CD4-positive, alpha-beta T cell (primary cell): ENCODE measurements at places on chromosomes 12 and 14. TPM values are rescaled to one million over a fixed set of nuclear protein-coding genes. Genes with fewer than 3 reads are reported as not detected.

The TMEM116 gene
- 12.7 TPM for total RNA-seq

- no peaks in the 10 kb centered on the region for H3K27me3 ChIP-seq
- peak overlapping the region; percentile 96 for H3K4me3 ChIP-seq
- DNase-seq = peak; percentile 41
- peaks cover 2% of the 10 kb centered on the region for H3K36me3 ChIP-seq
- peak overlapping the region; percentile 78 for H3K27ac ChIP-seq
- peaks cover 39% of the 10 kb centered on the region for H3K4me1 ChIP-seq
These were observed 1.8 kb downstream of the ELK3 start for GRCh38 chr12:96195845-96196451.

The EIF2S3B gene
- 1.2 TPM for total RNA-seq

DNA sequence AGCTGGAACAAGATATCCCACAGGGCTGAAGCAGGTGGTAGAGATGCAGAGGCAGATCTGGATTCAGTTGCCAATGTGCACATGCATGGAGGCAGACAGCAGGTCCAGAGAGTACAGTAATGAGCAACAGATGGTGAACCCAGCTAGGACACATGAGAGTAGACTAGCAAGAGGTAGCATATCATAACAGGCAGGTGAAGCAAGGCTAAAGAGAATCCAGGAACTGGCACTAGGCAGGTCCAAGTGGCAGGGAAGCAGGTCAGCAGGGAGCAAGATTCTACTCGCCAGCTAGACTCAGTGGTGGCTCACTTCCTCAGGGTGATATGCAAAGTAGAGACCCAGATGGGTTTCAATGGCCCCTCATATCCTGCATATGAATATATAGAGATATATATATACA is 15.3 kb upstream of the MYF6 start:
- no peak for DNase-seq
- no peak overlapping the region for H3K27ac ChIP-seq
- H3K36me3 ChIP-seq = no peaks in the 10 kb centered on the region
- H3K4me3 ChIP-seq = no peak overlapping the region

The GRIP1 gene
- 5.4 TPM for total RNA-seq

DNA sequence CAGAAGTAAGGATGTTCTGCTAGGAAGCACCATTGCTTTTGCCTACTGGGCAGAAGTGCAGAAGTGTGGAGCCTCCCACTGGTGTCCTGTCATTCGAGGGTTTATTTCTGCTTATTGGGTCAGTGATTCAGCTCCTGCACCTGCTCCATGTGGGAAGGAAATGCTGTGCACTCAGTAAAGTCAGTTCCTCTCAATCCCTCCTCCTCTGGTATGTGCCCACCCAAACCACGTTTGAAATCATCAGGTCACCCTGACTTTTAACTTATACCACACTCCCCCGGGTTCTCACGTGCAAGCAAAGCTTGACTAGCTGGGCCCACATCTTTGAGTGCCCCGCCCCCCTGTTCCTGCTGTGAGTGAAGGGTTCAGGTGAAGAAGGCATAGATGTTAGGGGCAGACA is 223.7 kb downstream of the CHST11 start:
- H3K36me3 ChIP-seq = no peaks in the 10 kb centered on the region
- H3K27me3 ChIP-seq = no peaks in the 10 kb centered on the region
- no peak overlapping the region for H3K4me3 ChIP-seq

DNA sequence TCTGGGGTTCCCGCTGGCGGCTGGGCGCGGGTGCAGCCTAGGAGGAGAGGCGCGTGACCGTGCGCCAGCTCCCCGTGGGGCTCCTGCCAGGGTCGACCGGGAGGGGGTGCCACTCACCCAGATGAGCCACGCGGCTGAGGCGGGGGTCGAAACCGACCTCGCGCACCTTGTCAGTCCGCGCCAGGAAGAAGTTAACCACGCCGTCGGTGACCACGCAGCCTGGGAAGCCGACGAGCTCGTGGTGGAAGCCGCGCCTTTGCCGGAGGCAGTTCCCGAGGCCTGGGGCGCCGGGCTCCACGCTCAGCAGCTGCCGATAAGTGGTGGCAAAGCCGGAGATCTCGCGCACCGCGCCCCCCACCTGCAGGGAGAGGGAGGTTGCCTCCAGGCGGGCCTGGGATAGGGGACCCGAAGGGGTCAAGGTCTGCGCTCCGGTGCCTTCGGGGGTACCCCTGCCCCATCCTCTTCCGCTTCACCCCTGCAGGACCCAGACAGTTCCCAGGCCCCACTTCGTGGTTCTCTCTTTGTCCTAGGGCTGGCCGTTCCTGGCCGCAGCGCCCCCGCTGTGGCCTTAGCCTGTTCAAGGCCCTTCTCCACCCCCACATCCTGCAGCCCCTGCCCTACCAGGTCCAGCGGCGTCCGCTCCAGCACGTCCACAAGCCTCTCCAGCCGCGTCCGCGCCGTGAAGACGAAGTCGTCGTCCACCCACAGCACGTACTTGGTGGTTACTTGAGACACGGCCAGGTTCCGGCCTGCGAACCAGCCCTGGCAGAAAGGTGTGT is 5.3 kb downstream of the B4GALNT1 start:
- H3K4me1 ChIP-seq = peaks cover 25% of the 10 kb centered on the region
- H3K4me3 ChIP-seq = peak overlapping the region; percentile 7
- H3K36me3 ChIP-seq = no peaks in the 10 kb centered on the region
- H3K27ac ChIP-seq = no peak overlapping the region
- no peak for DNase-seq
